ENCODE measurements at places on chromosomes 3 and 15. TPM values are rescaled to one million over a fixed set of nuclear protein-coding genes. Genes with fewer than 3 reads are reported as not detected.

- peak; percentile 71 for DNase-seq
These were observed 6.6 kb downstream of the LIMD1 start for GRCh38 chr3:45601156-45601555.

GRCh38 chr3:19527746-19528145 lies 379.4 kb downstream of the KCNH8 start:
- no peak for DNase-seq

DNA sequence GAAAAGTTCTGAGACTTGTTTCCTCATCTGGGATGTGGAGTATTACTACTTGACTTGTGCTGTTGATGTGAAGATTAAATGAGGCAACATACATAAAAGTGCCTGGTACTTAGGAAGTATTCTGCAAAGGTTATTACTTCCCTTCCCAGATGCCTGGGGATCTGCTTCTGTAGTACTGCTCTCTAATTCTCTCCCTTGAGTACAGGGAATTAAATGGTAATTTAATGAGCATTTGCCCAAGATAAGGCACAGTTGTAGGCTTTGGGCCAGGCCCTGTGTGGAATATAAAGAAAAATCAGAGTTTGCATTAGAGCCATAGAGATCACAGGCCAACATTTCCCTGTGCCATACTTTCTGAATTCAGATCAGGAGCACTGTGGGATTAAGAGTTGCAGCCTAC lies 84.4 kb downstream of the LARS2 start:
- no peak for DNase-seq

DNA sequence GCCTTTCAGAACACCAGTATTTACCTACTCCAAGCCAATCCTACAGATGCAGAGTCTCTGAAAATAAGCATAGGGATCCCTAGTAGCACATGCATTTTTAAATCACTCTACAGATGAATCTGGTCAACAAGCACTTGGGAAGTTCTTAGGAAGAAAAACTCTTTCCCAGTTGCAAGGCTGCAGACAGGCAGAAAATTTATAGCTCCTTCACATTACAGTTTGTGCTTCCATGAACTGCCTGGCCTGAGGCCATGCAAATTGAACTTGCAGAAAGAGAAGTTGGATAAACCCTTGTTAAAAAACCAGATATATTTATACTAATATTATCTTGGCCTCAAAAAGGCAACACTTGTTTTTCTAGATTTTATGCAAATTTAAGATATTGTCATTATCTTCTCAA lies 256.9 kb downstream of the EPHA3 start:
- no peak for DNase-seq

DNA sequence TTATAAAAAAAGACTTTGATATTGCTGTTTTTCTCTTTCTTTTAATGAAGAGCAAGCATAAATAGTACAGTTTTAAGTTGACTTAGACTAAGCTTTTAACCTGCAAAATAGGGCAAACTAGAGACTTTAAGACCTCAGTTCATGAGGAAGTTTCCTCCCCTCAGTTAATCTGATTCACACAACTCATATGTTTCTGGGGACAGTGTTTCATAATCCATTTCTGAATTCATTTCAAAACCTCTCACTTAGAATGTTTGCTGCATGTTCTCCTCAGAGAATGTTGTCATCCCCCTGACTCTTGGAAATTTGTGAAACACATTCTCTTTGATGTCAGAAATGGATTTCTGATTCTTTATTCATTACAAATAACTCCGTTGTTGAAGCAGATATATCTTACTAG lies 79.3 kb upstream of the SKOR1 start:
- no peak for DNase-seq

GRCh38 chr15:51842852-51843737 lies 13.6 kb downstream of the TMOD3 start:
- DNase-seq = no peak

DNA sequence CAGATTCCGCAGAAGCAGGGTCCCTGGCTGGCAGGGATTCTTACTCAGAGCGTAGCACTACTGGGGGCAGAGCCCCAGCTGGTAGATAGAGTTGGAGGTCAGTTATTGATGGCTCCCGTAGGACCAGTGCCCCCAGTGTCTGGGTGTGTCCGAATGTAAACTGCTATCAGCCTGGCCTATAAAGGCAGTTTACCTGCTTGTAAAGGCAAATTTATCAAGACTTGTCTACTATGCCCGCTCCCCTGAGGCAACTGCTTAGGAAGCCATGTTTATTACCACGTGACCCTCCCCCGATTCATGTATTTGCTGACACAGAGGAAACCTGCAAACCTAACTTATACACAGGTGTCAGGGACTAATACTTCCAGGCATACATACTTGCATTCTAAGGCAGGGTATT lies 607 bp upstream of the PPP1R14D start:
- no peak for DNase-seq

DNA sequence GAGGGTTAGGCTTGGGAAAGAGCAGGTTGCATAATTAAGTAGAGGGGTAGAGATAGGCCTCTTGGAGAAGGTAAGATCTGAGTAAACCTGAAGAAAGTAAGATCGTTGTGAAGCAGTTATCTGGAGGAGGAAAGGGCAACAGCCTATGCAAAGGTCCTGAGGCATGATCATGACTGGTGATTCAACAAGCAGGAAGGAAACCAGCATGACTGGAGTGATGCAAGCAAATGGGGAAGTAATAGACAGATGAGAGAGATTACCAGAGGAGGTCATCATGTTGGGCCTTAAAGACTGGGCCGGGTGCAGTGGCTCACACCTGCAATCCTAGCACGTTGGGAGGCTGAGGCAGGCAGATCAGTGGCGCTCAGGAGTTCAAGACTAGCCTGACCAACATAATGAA lies 360.2 kb downstream of the EPHB1 start:
- DNase-seq = no peak

GRCh38 chr15:62578546-62578945 lies 413.5 kb upstream of the C2CD4B start:
- DNase-seq = no peak

- DNase-seq = no peak
These were observed 356.4 kb downstream of the CHST2 start for GRCh38 chr3:143475981-143476380.

GRCh38 chr15:74799255-74799855 lies 13.3 kb upstream of the LMAN1L start:
- DNase-seq = no peak

- DNase-seq = no peak
These were observed 8.9 kb upstream of the NSMCE3 start for GRCh38 chr15:29278436-29279105.

- no peak for DNase-seq
These were observed 37.4 kb downstream of the SYN2 start for GRCh38 chr3:12041446-12042041.

GRCh38 chr3:123778991-123779622 lies 105.0 kb downstream of the MYLK start:
- no peak for DNase-seq

DNA sequence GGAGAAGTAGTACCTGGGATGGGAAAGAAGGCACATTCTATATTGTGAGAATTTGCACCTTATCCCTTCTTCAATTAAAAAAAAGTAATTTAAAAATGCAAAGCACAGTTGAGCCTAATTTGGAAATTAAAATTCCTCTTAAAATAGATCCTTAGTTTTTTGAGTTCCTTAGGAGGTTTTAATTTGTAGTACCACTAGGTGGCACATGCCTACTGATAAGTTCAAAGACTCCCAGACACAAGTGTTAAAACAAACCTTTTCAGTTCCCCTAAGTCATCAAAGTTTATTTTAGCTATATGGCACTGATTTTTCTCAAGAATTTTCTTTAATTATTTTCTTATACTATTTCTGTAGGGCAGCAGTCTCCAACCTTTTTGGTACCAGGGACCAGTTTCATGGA lies 127.6 kb upstream of the AZI2 start:
- no peak for DNase-seq

GRCh38 chr3:111972891-111973290 lies 5.9 kb upstream of the ABHD10 start:
- no peak for DNase-seq

GRCh38 chr15:51332206-51333147 lies 5.9 kb downstream of the CYP19A1 start:
- DNase-seq = no peak

DNA sequence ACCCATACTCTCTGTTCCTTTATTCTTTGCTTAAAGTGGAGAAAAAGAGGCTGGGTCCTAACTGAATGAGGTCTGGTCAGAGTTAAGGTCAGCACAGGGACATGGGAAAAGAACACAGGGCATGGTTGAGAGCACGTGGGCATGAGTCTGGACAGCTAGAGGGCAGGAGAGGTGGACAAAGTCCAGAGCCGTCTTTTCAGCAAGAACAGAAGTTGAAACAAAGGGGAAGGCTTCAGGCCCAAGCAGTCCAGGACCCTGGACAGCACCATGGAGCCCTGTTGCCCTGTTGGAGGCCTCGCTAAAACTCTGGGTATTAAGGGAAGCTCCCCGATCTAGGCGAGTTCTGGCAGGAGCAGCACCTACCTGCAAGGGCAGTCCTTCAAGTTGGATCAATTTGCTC lies 50.7 kb downstream of the XYLB start:
- DNase-seq = no peak

DNA sequence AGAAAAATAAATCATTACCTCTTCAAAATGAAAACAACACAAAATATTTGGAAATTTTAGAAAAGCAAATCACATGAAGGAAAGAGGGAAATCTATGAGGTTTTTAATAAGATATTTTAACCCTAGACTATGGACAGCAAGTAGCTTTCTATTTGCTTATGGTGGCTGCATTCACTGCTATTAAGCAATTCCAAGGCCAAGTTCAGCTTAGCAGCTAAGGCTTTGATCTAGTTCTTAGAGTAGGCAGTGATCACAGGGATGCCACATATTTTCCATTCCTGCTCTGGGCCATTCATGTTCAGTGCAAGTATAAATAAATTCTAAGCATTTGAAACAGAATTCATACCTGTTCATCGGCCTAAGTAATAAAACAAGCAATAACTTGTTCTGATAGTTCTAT lies 235.3 kb downstream of the CDIN1 start:
- no peak for DNase-seq

- no peak for DNase-seq
These were observed 27.1 kb upstream of the TBL1XR1 start for GRCh38 chr3:177224414-177224813.

DNA sequence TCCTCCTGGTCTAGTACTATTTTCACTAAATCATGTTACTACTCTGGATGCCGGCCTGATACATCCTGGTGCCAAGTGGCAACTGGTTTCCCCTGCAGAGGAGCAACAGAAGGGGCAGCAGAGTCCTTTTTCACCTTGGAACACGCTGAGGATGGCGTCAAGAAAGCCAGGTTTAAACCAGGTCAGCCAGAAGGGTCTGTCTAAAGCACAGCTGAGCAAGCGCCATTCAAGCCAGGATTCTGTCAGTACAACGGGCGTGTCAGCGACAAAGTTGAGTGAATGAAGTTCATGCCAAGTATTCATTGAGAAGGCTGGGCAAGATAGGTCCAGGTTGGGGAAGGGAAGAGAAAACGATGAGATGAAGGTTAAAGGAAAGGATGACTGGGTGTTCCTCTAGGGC lies 88.2 kb downstream of the FBN1 start:
- DNase-seq = no peak

GRCh38 chr3:56131974-56132590 lies 336.2 kb downstream of the ERC2 start:
- DNase-seq = no peak

DNA sequence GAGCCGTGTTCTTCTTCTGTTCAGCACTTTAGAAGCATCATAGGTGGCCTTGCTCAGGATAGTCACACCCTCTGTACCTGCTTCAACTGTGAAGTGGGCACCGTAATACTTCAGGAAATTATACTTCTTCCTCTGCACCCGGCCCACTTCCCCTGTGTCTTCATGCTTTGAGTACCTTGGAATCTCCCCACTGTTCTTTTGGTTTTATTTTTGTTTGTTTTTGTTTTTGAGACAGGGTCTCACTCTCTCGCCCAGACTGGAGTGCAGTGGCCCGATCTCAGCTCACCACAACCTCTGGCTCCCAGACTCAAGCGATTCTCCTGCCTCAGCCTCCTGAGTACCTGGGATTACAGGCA lies 1.7 kb downstream of the P2RY14 start:
- no peak for DNase-seq

DNA sequence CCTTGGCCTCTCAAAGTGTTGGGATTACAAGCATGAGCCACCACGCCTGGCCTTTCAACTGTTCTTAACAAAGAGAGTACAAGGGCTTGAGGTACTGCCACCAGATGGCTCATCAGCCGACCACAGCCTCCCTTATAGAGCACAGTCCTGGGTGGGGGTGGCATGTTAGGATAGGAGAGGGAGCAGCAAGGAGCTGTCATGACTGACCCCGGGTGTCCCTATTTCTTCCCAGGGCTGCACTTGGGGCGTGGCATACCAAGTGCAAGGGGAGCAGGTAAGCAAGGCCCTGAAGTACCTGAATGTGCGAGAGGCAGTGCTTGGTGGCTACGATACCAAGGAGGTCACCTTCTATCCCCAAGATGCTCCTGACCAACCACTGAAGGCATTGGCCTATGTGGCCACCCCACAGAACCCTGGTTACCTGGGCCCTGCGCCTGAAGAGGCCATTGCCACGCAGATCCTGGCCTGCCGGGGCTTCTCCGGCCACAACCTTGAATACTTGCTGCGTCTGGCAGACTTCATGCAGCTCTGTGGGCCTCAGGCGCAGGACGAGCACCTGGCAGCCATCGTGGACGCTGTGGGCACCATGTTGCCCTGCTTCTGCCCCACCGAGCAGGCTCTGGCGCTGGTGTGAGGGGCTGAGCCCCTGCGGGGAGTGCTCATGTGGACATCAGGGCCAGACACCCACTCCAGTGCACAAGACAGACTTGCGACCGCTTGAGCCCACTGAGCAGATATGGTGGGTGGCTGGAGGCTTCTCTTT lies 2.1 kb downstream of the CHAC1 start:
- no peak for DNase-seq

DNA sequence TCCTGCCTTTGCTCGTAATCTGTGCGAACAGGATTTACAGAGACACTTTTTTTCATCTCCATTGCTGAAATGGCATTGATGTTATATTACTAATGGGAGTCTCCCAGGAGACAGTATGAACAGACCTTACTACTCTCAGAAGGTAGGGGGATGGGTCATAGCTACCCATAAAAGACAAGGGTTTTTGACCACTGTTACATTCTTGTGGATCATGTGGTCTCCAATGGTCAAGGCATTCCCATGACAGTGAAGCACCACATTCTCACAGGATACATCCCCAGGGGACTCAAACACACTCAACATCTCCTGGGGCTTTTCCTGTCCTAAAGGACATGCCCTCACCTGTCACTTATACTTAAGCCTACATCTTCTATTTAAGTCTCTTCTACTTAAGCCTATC lies 40.8 kb downstream of the MKRN3 start:
- no peak for DNase-seq

GRCh38 chr15:61644550-61644949 lies 415.4 kb upstream of the RORA start:
- DNase-seq = no peak

The KLF15 gene
- 53.8 TPM for total RNA-seq

The VIPR1 gene
- 2.4 TPM for total RNA-seq

The ZSCAN2 gene
- 7.9 TPM for total RNA-seq

The ERC2 gene
- total RNA-seq = 1.1 TPM

The FSIP1 gene
- not detected for total RNA-seq

The DNAH12 gene
- 0.06 TPM for total RNA-seq

The ZBED2 gene
- not detected for total RNA-seq

The AADACL2 gene
- total RNA-seq = 0.22 TPM

The OSTN gene
- not detected for total RNA-seq

The ISY1 gene
- 23.4 TPM for total RNA-seq
